ENCODE measurements at places on chromosomes 7 and 10.
A peak's percentile ranks its signal among the peaks of the same experiment; 100 is the strongest.

DNA sequence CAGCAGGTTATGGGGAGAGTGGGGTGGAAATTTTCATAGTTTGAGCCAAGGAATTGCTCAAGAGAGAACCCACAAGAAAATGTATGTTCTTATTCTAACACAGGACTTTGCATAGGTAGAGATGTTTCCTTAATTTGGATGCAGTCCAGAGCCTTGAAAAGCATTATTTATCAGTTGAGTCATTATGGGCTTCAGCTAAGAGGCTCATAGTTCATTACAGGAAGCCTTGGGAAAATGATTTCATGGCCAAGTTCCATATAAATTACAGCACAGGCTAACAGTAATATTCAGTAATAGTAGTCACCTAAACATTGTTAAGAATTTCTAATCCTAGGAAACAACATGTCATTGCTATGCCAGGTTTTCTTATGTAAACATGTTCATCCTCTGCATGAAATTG, 131.1 kb upstream of the PTPRZ1 start:
- no peak for DNase-seq

DNA sequence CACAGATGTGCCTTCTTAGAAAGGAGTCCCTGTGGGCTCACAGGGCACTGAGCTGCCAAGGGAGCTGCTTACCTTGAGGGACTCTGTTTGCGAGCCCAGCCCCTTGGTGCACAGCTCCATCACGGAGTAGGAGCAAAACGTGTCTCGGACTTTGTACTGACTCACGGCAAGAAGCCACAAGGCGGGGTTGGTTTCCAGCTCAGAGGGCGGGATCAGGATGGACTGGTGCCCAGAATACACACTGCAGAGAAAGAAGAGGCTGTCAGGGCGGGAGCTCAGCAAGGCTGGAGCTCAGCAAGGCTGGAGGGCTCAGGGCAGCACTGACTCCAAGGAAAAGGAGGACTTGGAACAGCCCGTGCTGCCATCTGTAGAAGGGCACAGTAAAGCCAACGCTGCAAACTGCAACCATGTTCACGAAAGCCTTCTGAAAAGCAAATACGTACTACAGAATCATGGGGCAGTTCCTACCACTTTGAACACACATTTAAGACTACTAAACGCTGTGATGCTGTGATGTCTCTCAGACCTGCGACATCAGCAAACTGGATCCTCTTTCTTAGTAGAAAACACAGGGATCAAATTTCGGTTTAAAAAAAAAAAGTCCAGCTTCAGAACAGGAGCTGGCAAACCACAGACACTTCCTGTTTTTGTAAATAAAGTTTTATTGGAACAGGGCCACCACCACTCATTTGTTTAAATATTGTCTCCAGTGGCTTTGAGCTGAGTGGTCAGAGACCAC, 194.3 kb downstream of the ZMYND11 start:
- DNase-seq, result peak; percentile 83

- peak; percentile 91 for DNase-seq
These were observed 38.2 kb upstream of the SLC26A4 start for GRCh38 chr7:107622429-107622828.

DNA sequence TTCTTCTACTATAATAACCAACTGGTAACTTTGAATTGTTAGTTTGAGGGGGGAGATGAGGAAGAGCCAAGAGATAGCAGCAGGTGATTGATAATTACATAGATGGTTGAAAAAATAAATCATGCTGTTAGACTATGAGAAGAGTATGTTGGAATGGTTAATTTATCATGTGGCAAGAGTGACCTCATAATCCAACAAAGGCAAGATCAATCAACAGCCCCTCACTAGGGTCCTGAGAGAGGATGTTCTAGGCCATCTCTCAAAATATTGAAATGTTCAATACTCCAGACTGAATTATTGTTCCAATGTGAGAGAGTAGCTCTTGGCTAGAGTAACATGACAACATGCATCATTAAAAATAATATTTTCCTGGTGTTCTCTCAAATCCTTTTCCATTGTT, 67.9 kb downstream of the ADD3 start:
- DNase-seq, result no peak

DNA sequence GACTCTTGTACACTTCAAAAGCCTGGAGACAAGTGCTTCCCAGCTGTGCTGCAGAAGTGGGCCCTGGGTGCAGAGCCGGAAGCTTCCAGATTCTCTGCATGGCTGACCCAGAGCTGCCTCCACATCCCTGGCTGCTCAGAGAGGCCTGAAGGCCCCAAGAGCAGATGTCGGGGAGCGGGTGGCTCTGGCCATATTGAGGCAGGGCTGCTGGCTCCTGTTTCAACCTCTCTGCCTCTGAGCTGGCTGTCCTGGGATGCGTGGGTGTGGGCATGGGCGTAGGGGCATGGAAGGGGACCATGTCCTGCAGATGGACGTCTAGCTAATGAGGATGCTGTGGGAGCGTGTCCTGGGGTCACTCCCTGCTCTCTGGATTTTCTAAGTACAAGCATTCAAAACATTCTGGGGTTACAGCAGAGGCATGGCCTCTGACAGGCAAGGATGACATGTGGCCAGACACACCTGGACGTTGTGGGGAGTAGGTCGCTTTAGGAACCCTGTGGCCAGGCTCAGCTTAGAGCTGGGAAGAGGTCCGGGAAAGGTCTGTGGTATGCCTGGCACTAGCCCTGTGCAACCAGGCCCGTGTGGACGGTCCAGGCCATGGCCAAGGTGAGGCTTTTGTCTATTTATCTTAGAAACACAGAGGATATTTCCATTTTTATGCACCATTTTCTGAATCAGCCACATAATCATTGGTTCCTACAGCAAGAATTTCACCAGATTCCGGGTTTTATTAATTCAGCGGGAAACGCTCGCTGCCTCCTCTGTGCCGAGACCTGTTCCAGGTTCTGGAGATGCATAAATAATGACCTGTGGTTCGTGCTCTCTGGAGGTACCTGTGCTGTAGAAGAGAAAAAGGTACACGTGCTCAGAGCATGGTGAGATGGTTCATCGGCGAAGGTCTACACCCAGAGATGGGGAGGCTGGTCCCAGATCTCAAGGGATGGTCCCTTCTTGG, 361.1 kb downstream of the GLRX3 start:
- DNase-seq, result no peak

DNA sequence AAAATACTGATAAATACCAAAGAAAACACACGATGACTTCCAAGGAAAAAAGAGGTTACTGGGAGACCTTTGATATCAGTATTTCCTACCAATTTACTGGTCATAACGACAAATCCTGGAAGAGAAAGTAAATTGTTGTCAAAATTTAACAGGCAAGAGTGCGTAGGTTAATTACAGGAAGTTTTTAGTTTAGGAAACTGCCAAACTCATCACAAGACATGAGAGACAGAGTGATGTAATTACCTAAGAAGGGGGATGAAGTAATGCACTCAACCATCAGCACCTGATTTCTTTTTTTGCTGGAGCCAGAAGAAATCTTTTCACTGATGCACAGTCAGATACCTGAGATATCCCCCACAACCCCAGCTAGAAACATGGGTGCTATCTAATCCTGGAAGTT, 16.8 kb downstream of the MACC1 start:
- DNase-seq, result no peak

DNA sequence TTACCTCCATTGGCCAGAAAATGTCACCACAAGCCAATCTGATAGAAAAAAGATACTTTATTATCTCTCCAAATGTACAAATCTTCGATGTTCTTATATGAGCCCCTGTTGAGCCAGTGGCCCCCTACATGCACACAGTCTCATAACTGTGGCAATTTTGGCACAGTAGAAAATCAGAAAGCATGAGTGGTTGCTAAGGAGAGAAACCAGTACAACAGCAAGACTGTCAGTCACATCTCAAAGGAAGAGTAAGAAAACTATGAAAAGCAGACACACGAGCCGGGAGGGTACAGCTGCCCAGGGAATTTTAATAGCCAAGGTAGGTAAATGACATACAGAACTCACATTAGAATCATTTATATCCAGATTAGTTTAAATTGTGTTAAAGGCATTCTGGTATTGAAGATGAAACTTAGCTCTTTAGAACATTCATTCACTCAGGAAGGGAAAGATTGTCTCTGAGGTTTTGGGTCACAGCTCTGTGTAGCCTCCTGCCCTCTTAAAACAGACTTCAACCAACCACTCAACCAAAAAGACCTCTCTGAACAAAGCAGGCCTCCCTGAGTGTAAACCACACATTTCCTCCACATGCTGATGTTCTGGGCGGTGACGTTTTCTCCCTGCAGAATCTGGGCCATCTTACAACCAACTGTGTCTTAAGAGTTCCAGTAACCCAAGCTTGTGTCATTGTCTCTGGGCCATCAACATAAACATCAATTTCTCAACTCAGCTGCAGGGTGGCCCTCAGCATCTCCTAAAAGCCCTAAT, 80.8 kb upstream of the ADAM12 start:
- no peak for DNase-seq

DNA sequence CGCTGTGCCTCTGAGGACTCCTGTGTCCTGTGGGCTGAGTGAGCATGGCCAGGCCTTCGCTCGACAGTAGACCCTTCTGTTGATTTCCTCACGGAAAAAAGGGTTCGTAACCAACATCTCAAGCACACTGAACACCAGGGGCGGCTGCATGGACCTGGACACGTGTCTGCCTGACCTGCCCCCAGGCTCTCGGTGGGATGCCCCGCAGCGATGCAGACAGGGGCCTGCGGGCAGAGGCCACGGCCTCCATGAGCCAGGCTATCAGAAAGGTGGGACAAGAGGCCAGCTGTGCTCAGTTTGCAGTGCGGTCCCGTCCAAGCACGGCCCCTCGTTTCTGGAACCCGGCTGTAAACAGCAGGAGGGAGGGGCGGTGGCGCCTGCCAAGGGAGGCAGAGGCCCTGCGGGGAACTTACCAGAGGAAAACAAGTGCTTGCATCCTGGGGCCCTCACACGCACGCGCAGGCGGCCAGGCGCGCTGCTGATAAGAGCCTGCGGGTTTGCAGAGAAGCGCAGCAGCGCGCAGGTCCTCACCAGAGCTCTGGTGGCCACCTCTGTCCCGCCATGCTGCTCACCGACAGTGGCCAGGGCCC, 10.6 kb downstream of the GPR146 start:
- DNase-seq, result no peak

DNA sequence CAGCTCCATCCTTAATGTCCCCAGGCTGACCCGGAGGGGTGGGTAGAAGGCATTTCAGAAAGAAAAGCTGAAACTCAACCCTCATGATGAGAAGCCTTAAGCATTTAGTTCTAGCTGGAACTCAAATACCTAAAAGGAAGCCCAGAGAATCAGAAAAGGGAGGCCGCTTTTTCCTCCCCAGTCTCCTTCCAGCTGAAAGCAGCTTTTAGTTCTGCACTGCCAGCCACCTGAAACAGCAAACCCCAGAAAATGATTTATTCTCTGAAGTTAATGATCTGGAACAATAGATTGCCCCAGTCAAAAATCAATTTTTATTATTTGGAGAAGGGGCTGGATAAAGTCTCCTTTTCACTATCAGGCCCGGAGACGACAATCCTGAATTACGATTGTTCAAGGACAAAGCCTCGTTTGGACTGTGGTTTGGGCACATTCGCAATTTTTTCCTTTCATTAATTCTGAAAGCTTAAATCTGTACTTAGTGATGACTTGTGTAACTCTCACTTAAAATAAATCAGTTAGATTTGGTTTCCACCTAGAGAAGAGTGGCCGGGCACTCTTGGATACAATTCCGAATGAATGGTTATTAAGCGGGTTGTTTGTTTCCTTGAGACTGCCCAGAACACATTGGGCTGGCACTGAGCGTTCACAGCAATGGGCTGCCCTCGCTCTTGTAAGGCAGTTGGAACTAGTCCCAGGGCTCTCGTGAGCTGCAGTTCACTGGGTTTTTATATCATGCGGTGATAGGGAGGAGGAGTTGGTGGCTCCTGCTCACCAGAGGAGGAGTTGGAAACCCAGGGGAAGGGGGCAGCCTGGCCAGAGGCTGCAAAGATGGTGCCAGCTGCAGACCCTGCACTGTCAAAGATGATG, 262.2 kb downstream of the CCSER2 start:
- DNase-seq, result no peak

DNA sequence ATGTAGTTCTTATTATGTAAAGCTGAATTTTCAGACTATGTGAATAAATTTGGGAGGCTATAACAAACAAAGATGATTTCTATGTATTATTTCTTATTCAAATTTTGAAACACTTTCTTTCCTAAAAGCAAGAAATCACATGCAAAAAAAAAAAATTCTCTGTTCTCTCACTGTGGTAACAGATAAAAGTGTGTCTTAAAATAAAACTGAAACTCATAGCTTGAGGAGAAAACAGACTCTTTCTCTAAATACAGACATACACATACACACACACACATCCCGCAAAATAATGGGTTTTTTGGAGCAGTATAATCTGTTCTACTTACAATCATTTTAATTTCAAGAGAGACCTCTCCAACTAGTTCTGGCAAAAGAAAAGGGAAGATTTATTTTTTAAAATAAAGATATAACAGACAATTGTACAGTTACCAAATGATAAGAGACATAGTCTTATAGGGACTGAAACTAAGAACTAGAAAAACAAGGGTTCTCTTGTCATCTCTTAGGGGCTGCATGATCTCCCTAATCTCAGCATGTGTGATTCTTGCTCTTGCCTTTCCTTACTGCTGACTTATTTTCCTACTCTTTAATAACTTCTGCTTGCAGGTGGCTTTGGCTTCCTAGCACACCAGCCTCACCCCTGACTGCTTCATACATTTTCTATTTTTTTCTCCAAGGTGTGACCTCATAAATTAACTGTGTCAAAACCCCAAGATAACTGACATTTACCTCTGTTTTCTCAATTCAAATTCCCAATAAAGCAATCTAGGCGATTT, 483.5 kb upstream of the POT1 start:
- no peak for DNase-seq
